Activated CD4-positive, alpha-beta T cell treated with anti-CD3 and anti-CD28 coated beads, Interleukin-10, Interleukin-2, amounts not matched to agents 100 ng/mL and 50 ng/mL, durations not matched to agents 16 hours and 8 hours (primary cell): ENCODE measurements at places on chromosomes 4 and X.

DNA sequence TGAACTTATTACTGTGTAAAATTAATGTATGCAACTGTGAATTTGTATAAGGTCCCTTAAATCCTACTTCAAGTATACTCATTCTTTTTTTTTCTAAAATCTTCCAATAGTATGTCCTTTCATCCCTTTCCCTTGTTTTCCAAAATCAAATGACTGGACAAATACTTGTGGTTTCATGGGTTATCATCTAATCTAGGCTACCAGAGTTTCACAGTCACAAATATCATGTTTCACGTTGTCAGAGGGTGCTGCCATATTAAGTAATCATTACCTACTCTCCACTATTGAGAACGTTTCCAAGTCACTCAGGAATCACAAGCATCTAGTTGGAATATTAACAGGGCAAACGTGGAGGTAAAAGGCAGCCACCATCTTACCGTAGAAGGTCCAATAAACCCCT lies 1235.0 kb upstream of the TENM3 start:
- no peak for DNase-seq

GRCh38 chr4:52005604-52006273 lies 14.4 kb downstream of the LRRC66 start:
- no peak for DNase-seq

DNA sequence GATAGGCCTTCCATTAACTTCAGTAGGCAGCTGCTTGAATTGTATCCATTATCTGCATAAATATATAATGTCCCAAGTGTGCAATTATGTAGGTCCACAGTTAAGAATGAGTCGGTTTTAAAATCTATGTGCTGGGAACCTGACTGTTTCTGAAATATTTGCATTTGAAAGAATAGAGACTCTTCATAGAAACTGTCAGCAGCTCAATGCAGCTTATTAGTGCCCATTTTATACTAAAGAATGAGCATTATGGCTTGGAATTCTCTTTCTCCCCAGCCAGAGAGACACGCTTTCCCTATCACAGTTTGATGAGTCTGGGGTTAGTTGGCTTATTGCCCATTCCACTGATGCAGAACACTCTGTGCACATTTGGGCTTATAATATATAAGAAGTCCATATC lies 202.0 kb upstream of the PCDH7 start:
- DNase-seq, result no peak

DNA sequence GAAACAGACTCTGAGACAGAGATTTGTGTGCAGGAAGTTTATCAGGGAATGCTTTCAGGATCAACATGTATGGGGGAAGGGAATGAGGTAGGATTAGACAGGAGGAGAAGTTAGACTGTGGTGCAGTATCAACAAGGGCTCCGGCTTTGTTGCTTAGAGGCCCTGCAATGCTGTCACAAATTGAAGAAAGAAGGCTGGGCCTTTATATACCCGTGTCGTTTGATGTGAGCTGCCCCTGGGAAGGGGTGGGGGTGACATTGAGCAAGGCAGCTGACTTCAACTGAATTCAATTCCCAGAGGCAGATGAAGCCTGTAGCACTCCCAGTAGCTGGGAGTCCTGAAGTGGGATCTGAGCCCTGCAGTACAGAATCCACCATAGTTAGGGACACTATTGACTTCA lies 29.5 kb upstream of the USP9X start:
- no peak for DNase-seq

- no peak for DNase-seq
Observed at GRCh38 chrX:40476958-40477357, 103.8 kb upstream of the ATP6AP2 start.

GRCh38 chr4:89277412-89277811 lies 30.2 kb downstream of the GPRIN3 start:
- no peak for DNase-seq

GRCh38 chr4:162131256-162131655 lies 32.5 kb downstream of the FSTL5 start:
- no peak for DNase-seq

GRCh38 chr4:151462554-151462953 lies 53.6 kb downstream of the FHIP1A start:
- no peak for DNase-seq

DNA sequence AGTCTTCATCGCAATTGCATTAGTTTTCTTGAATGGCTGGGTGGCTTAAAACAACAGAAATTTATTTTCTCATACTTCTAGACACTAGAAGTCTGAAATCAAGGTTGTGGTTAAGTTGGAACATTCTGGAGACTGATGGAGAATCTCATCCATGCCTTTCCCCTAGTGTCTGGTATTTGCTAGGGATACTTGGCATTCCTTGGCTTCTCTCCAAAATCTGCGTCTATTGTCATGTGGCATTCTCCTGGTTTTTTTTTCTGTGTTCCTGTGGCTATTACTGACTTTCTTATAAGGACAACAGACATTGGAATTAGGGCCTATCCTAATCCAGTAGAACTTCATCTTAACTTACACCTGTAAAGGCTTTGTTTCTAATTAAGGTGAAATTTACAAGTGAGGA lies 272.8 kb upstream of the EPHA5 start:
- no peak for DNase-seq

GRCh38 chr4:48792348-48793006 lies 12.4 kb upstream of the FRYL start:
- DNase-seq, result no peak

GRCh38 chrX:130261296-130261893 lies 7.3 kb downstream of the ZNF280C start:
- no peak for DNase-seq

DNA sequence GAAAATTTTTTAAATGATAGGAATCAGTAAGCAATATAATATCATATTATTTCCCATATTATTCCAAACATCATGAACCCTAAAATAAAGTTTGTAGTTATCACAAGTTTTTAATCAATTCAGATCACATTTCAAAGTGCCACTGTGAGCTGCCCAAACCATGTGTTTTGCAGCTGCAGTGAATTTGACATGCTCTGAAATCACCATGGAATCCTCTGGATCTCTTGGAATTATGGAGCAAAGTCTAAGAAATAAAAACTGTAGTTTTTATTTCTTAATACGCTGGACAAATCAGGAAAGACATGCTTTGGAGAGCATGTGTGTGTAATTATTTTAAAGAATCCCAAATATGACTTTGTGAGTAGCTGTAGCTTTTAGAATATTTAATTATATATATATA lies 262.7 kb downstream of the ANKRD50 start:
- no peak for DNase-seq

- DNase-seq, result no peak
Observed at GRCh38 chr4:31617667-31618066, 897.5 kb downstream of the PCDH7 start.

- no peak for DNase-seq
Observed at GRCh38 chrX:155857561-155857960, 23.6 kb upstream of the VAMP7 start.

DNA sequence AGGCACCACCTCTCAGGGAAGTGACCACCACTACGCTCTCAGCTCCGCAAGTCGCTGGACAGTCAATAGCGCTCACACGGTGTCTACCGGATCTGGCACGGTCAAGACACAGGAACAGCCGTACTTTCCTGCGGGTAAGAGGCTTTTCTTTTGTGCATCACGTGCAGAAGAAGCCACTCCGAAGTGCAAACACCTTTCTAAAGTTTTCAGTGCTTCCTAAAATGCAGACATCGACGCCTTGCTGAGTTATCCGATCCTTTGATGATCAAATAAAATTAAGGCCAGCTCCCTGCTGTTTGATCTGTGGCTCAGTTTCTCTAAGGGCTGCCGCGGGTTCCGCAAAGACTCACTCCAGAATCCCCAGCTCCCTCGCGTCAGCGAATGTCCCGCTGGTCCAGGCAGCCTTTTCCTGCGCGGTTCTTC lies 71.8 kb downstream of the FBXO8 start:
- DNase-seq, result no peak

DNA sequence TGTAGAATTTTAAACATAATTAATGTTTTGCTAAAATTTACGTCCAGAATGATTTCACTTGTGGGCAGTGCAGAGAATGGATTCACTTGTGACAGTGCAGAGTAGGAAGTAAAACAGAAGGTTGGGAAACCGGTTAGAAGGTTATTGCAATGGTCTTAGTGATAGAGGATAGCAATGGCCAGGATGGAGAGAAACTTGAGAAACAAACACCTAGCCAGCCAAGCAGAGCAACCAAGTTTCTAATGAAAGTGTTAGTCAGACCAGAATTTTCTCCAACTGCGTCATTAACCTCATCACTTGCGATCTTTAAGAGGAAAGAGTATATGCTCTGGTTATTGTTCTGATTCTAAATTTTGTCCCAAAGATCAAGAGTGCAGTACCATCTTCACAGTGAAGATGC lies 50.0 kb upstream of the TBC1D9 start:
- no peak for DNase-seq

DNA sequence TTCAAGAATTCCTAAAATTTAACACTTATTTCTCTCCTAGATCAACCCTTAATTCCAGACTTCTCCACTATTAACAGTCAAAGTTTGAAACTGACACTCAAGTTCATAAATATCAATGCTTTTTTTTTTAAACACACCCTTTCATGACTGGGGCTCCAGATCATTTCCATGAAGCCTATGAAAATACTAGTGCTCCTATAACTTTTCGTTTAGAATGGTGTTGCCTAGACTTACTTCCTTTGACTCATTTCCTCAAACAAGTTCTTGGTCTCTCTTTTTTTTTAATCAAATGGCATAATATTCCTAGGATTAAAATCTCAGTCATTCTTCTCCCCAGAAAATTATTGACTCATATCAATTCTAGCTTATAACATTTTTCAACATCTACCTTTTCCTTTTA lies 13.1 kb downstream of the ZMAT1 start:
- no peak for DNase-seq

DNA sequence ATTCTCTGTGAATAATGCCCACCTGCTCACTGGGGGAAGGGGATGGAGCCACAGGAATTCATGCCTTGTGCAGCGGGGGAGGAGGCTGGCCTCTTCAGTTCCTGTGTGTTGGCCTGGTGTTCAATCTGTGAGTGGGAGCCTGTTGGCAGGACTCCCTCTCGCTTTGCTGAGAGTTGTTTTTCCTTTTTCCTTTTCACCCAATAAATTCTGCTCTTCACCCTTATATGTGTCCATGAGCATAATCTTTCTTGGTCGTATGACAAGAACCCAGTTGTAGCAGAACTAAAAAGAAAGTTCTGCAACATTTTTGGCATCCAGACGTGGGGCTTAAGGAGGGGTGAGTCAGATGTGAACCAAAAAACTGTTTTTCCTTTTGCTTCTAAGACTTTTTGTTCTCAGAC lies 235.2 kb upstream of the HDX start:
- DNase-seq, result no peak
